ENCODE measurements at places on chromosomes 5 and 9.

GRCh38 chr5:56641635-56642260 is 173.6 kb upstream of the MAP3K1 start:
- DNase-seq = no peak

DNA sequence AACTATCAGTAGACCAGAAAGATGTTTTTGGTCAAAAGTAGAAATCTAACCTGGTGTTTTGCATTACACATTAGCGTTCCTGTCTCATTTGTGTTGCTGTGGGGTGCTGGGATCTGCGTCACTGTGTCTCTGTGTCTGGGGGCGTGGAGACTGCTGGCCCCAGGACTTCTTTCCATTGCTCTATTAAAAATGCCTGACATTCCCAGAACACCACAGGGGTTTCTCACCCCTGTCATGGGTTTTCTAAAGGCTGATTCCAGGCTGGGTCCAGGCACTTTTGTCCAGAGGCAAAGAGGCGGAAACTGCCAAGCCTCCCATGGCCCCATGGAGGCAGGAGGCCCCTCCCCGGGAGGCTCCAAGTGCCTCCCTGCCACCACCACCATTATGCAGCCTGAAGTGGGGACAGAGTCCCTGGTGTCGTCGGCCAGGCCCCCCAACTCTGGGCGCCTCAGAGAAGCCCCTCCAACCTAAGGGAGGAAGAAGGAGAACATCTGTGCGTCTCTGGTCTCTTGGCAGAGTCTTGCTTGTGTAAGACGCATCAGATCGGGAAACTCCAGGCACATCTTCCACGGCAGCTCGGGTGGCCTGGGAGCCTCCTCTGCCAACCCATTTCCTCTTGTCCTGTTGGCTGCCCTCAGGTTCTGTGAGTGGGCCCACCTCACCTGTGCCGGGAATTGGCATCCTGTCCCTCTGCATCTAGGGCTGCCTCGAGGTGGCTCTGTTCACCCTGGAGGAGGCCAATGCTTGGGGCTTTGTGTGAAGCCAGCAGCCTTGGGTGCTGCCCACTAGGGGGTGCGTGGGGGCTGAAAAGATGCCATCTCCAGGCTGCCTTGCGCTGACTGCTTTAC is 13.8 kb upstream of the PLEKHG4B start:
- DNase-seq = no peak

DNA sequence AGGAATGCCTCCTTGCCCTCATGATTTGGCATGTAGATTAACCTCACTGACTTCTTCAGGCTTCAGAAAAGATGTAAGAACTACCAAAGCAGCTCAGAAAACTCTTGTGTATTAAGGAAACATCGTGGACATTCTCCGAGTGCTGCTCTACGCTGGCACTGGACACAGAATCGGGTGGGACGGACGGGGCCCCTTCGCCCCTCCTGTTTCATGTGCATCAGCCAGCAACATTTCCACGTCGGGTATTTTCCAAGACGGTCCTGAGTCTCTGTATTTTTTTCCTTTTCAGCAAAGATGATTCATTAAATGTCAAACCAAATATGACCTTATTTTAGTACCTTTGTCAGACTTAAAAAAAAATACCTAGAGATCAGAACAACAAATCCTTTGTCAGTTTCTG is 583.6 kb downstream of the CCDC171 start:
- no peak for DNase-seq

DNA sequence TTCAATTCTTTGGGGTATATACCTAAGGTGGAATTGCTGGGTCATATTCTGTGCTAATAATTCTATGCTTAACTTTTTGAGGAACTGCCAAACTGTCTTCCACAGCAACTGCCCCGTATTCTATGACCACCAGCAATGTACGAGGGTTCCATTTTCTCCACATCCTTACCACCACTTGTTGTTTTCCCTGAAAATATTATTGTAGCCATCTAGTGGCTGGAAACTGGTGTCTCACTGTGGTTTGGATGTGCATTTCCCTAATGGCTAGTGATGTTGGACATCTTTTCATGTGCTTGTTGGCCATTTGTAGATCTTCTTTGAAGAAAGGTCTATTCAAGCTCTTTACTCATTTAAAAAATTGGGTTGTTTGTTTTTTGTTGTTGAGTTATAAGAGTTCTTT is 30.7 kb downstream of the MSX2 start:
- DNase-seq = no peak

- DNase-seq = peak; percentile 47
Measured at GRCh38 chr5:138610918-138611677, 35.9 kb upstream of the HSPA9 start.

DNA sequence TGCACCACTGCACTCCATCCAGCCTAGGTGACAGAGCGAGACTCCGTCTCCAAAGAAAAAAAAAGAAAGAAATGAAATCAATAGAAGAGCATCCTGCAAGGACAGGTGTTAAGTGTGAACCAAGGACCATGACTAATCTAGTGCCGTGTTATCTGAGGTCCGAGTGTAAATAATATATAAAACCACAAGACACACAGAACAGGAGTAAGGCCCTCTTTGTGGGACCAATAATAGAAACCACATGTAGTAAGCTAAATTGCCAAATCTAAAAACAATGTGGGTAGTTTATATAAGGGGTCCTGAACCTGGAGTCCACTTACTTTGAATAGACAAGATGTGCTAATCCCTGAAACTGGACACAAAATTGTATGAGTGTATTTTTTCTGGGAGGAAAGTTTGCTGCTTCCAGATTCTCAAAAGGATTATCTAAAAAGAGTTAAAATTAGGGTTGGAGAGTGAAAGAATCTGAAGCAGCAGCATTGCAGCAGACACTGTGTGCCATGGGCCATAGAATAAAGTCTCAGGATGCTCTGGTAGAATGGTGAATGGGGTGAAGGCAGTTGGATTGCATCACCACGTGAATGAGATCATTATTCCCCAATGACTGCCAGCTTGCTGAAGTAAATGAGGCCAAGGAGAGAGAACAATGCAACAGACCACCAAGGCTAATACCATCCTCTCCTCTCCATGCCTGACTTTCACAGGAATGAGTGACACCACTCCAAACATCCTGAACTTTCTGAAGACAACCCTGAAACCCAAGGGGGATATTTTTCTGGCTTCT is 222.7 kb downstream of the DCP2 start:
- no peak for DNase-seq

GRCh38 chr5:1209896-1210776 is 8.7 kb downstream of the SLC6A19 start:
- DNase-seq = no peak

DNA sequence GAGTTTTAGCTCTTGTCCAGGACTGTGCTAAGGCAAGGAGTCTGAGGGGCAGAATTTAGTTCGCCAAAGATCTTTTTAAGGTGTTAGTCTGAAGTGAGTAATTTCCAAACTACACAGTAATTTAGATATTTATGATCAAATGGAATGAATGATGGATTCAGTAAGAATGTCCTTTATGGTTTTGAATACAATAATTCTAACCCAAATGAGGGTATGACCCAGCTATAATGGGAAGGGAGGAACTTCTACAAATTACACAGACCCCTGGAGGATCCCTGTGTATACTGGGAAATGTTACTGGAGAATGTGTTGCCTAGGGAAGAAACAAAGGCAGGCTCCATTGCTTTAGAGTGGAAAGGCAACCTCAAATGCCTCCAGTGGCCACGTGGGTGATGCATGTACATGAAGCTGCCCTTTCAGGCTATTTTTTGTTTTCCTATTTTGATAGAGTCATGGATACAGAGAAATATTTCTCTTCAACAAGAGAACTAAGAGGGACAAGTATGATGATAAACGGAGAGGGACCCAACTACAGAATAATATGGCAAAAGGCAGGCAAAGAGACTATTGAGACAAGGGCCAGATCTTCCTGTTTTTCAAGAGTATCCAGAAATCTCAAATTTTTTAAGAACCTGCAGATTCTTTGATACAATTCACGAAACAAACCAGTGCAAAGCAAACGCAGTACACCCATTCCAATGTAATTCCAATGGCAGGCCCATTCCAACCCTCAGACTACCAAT is 25.4 kb downstream of the SLC1A3 start:
- no peak for DNase-seq

DNA sequence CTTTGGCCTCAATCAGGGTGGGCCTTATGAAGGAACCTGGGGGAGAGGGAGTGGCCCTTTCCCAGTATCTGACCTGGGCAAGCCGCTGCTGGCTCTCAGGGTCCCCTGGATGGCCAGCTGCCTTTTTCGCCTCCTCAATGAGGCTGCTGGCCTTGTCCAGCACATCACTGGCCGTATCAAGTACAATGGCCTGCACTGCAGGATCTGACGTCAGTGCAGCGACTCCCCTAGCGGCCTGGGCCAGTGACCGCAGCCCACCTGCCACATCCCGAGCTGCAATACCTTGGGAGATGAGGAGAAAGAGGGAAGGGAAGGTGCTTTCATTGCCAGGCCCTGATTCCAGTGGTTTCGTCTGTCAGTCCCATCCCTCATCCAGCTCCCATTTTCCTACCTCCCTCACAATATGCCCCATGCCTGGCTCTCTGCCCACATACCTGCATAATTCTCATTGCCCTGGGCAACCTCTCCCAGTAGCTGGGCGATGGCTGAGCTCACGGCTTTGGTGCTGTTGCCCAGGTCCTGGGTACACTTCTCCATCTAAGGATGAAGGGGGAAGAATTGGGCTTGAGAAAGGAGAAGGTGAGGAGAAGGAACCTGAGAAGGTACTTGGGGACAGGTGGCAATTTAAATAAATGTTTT is 19.1 kb downstream of the TLN1 start:
- no peak for DNase-seq

DNA sequence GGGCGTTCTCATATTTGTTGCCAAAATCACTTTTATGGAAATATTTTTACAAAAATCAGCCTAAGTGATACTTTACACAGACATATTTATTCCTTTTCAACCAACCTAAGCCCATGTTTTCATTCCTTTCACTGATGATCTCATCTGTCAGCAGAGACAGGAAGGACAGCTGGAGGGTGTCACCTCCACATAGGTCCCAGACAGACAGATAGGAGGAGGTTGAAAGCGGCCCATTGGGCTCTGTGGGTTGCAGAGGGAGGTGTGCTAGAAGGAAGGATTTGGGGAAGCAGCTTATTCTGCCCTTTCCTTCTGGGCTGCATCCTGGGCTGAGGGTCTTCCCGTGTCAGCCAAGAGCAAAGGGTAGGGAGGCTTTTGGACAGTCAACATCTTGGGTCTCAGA is 26.0 kb upstream of the SEMA4D start:
- DNase-seq = no peak

DNA sequence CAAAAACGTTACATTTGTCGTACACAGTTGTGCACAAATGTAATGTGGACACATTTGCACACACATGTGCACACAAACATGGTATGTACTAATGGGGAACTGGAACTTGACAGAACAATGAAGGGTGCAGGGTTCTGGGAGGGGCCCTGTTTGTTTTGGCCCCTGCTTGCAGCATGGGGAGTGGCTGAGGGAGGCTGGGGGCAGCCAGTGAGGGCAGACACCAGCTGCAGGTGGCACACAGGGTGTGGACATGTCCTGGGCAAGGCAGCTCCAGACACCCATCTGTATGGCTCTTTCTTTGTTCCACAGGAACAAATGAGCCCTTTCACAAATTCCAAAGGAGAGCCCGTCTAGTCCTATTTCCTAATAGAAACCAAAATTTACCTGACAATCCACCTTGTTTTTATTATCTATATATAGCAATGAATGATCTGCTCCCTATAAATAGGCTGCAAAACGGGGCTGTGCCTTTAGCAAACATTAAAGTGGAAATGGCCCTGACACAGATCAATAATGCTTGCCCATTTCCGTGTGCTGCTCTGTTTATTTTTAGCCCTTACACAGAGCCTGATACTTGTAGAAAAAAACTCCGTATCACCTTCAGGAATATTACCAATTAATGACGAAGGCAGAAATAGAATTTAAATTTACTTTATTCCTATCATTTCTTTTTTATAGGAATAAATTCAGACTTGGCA is 26.4 kb downstream of the MARCHF3 start:
- DNase-seq = no peak

All from left renal cortex interstitium (tissue), 4 donors.